ENCODE measurements at places on chromosomes 3 and 15.

- DNase-seq, result no peak
Observed at GRCh38 chr3:22360164-22360563, 609.2 kb upstream of the ZNF385D start.

DNA sequence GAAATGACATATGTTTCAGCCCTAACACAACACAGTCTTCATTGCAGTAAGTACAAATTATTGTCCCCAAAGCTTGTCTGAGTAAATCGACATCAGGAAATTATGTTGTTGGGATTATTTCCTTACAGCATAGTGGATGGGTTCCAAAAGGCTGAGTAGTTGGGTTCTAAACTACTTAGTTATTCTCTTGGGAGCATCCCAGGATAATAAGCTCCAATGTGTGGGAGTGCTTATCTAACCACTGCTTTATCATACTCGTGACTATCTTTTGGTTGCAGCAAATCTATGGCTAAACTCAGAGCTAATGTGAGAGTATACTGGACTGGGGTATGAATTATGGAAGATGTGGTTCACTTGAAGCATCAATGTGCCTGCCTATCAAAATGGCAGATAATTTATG lies 128.5 kb downstream of the RBMS3 start:
- DNase-seq, result no peak

GRCh38 chr3:20027136-20027535 lies 13.1 kb upstream of the KAT2B start:
- DNase-seq, result no peak

GRCh38 chr3:171379961-171380483 lies 80.2 kb downstream of the TNIK start:
- no peak for DNase-seq

- DNase-seq, result no peak
Observed at GRCh38 chr15:67680641-67681040, 138.1 kb downstream of the MAP2K5 start.

GRCh38 chr15:37032091-37032775 lies 68.1 kb downstream of the MEIS2 start:
- DNase-seq, result no peak

GRCh38 chr3:127266186-127266585 lies 21.7 kb downstream of the PRR20G start:
- no peak for DNase-seq

DNA sequence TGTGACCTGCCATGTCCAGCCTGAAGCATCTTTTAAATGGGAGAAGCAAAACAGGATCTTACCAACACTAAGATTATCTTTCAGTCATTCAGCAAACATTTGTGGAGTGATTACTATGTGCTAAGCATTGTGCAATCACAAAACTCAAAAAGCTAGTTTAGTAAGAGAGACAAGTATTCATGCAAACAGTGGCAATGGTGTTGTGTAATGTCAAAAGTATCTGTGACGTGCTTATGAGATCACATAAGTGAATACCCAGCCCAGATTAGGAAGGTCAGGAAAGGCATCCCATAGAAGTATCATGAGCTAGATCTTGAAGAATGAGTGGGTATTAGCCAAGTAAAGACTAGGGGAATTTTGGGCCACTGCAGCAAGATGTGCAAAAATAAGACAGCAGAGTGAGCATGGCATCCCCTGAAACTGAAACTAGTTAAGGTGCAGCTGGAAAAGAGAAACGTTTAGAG lies 32.1 kb downstream of the SEC62 start:
- DNase-seq, result no peak

DNA sequence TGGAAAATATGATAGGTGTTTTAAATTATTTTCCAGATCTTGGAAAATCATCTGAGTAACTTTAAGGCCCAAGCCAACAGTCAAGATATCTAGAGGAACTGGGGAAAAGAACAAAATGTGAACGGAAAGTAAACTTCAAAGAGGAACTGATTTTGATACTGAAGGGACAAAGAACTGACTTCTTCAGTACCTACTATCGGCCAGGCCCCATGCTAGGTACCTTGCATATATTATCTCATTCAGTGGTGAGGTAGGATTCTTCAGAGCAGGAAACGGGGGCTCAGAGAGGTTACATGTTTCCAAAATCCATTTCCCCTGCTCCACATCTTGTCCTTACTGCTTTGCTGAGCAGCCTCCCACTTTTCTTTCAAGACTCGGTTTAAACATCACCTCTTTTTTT lies 9.8 kb upstream of the ZNF710 start:
- no peak for DNase-seq

DNA sequence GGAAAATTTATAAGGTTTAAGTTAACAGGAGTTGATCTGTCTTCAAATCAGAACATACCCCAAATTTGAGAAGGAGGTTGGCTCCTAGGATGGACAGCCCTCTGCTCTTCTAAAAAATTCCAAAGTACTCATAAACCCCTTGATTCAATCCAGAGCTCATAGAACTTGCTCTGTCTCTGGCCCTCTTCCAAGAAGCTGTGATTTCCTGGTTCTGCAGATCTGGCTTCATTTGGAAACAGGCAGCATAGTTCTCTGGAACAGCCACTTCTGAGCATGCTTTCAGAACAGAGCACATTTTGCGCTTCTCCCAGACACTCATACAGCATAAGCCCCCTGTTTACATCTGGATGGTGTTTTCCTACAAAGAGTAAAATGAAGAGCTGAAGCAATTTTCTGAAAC lies 96.7 kb downstream of the KBTBD8 start:
- no peak for DNase-seq

DNA sequence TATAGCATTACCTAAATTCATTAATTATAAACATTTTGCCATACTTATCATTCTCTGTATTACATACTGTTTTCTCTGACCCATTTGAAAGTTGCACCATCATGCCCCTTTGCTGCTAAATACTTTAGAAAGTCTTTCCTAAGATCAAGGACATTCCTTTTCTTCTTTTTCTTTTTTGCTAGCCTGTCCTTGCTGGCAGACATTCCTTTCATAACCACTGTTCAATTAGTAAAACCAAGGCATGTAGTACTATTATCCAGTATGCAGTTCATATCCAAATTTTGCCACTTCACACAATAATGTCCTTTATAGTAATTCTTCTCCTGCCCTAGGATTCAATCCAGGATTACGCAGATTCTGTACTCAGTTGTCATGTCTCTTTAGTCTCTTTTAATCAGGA lies 321.0 kb upstream of the C2CD4B start:
- DNase-seq, result no peak

DNA sequence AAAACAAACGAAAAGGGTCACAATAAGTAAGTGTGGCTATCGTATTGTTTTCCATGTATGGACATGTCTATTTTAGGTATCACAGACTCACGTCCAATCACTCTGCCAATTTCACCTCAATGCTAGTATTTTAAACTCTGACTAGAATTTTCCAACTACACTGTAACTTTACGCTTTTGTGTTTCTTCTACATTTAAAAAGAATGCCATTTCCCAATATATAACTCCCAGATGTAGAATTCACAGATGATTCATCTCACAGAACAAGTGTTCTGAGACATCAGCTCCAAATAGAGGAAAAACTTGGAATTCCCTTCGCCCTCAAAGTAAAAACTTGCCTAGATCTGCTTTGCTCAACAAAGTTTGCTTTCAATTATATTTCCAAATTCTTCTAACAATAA lies 14.2 kb downstream of the LRIG1 start:
- DNase-seq, result no peak

- DNase-seq, result no peak
Observed at GRCh38 chr3:72446218-72447058, 401.8 kb downstream of the SHQ1 start.

DNA sequence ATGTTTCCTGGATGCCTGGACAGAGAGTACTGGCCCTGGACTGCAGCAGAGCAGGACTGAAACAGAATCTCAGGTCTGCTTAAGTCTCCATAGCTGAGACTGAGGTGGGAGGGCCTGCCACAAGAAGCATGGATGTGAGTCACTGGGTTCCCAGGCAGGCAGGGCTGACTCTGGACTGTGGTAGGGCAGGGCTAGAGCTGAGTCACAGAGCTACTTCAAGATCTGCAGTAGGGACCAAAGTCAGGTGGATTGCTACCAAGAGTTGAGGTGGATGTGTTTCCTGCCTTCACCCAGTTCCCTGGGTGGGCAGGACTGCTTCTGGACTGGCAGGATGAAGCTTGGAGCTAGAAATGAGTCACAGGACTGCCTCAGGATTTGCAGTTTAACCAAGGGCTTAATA lies 282.9 kb downstream of the AGBL1 start:
- no peak for DNase-seq

- no peak for DNase-seq
Observed at GRCh38 chr3:14222900-14223594, 44.4 kb downstream of the LSM3 start.

GRCh38 chr3:149736175-149736952 lies 15.9 kb downstream of the COMMD2 start:
- DNase-seq, result peak; percentile 86

DNA sequence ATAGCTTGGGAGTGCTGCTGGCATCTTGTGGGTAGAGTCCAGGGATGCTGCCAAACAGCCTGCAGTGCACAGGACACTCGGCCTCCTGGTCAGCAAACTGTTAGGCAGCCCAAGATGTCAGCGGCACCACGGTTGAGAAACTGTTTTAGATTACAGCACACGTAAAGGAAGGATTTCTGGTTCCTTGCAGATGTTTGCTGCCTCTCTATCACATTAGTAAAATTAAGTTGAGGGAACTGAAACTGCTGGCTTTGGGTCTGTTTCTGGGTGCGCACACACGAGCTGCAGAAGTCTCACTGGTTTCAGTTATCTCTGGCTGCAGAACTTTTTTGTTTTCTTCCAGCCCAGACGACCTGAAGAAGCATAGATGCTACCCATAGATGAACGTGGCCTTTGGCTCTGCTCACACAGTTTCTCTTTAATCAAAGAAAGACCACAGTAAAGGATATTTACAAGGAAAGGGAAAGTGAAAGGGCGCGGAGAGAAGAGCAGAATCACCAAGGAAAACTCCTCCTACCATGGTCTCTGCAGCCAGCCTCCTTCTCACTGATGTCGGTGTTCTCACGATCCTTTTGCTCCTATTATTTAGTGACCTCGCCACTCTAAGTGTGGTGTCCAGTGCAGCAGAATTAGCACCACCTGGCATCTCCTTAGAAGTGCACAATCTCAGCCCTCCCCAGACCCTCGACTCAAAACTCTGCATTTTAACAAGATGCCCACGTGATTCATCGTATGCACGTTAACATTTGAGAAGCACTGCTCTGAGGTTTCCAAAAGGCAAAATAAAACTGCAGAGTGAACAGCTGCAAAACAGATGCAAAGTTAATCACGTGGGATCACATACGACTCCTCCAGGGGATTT lies 50.6 kb upstream of the AKAP13 start:
- no peak for DNase-seq

DNA sequence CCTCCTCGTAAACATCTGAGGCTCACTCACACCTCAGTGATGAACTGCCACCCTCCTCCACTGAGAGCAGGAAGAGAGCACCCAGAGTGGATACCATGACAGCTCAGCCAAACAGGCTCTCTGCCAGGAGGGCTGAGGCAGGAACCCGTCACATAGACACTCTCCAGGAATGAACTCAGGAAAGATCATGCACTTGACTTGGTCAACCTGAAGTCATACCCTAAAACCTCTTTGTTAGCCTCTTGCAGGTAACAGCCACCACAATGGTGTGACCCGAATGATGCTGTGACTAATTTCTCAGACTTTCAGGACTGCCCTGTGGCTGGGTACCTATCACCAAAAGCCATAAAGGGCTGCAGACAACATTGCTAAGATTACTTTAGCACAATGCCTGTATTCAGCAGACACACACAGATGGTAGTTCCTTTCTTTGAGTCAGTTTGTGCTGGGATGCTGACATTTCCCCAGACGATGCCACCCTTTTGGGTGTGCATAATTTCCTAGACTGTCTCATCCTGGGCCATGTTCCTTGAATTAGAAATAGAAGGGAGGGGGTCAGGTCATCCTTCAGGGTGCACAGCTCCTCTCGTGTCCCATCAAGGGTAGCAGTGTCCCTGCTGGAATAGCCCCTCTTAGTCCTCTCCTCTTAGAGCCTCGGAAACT lies 30.3 kb downstream of the CX3CR1 start:
- DNase-seq, result no peak

GRCh38 chr3:128349963-128350599 lies 116.6 kb downstream of the DNAJB8 start:
- DNase-seq, result no peak

DNA sequence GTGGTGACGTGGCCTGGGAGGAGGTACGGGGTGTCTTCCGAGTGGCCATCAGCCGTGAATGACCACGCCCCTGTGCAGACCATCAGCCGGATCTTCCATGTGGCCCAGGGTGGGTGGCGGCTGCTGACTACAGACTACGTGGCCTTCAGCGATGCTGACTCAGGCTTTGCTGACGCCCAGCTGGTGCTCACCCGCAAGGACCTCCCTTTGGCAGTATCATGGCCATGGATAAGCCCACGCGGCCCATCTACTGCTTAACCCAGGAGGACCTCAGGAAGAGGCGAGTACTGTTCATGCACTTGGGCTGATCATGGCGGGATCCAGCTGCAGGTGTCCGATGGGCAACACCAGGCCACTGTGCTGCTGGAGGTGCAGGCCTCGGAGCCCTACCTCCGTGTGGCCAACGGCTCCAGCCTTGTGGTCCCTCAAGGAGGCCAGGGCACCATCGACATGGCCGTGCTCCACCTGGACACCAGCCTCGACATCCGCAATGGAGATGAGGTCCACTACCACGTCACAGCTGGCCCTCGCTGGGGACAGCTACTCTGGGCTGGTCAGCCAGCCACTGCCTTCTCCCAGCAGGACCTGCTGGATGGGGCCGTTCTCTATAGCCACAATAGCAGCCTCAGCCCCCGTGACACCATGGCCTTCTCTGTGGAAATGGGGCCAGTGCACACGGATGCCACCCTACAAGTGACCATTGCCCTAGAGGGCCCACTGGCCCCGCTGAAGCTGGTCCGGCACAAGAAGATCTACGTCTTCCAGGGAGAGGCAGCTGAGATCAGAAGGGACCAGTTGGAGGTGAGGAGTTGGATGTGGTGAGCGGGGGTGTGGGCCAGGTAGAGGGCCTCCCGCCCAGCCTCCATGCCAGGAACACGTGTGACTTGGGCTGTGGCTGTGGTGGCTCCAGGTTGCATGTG lies 178.4 kb downstream of the TBC1D2B start:
- DNase-seq, result no peak

DNA sequence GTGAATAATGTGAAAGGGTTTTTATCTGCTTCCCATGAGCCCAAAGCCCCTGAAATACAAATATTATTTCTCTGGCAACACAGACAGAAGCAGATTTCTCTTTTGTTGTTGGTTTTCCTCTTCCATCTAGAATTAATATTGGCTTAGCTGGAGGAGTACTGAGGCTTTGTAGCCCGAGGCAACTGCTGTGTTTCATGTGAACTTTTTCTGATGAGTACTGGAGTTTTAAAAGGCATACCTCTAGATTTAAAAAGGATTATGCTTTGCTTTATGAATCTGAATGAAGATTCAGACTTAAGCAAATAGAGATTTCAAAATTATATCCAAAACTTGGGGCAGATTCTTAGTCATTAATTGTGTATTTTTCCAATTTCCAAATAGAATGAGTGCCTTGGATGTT lies 50.9 kb downstream of the IQCH start:
- no peak for DNase-seq

GRCh38 chr3:129665024-129665768 lies 58.7 kb upstream of the PLXND1 start:
- no peak for DNase-seq

Measured in retinal pigment epithelial cell (primary cell).